ENCODE measurements at places on chromosomes 11 and 22.
A peak's percentile ranks its signal among the peaks of the same experiment; 100 is the strongest.

GRCh38 chr22:42074132-42074811 is at the start of gene PHETA2:
Gene PHETA2, plus strand, starts transcription at chr22:42074248. Its CDS starts 3,046 bp downstream, at chr22:42077294.
- peak; percentile 46 for DNase-seq

DNA sequence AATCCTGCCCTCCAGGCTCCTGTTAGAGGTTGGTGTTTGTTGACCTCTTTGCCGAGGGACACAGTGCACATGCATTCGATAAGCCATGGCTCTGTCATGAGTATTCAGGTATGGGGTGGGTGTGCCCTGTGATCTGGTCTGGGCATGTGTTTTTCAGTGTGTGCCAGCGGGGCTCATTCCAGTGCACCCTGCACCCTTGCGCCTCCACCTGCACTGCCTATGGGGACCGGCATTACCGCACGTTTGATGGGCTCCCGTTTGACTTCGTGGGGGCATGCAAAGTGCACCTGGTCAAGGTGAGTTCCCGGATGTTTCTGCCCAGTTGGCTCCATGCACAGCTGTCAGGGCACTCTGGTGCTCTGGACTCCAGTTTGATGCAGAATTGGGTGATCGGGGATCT is 44.2 kb downstream of the OTOG start:
- DNase-seq = peak; percentile 6

- DNase-seq = peak; percentile 78
Measured at GRCh38 chr11:859394-860131, 16.9 kb downstream of the TSPAN4 start.

GRCh38 chr11:98411777-98412176 is 609.0 kb upstream of the CNTN5 start:
- DNase-seq = no peak

DNA sequence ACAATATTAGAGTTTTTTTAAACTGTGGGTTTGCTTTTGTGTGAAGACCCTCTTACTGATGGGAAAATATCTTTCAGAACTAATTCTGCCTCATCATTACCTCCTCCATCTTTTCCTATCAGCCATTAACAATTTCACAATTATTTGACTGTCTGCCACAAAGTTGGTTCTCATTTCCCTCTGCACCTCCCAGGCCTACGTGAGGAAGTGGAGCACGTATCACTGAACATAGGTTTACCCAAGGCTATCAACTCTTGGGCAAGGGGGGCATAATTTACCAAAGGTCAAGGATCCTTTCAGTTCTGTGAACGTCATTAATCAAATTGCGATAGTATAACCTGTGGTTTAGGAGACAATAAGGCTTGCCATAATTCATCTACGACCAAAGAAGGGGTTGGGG is 60.0 kb downstream of the LIF start:
- DNase-seq = no peak

GRCh38 chr22:27110665-27111451 is 453.5 kb downstream of the MIAT start:
- no peak for DNase-seq

- DNase-seq = peak; percentile 41
Measured at GRCh38 chr11:27158456-27159334, 118.1 kb downstream of the BBOX1 start.

- DNase-seq = no peak
Measured at GRCh38 chr11:73907191-73907590, 30.4 kb downstream of the PAAF1 start.

- no peak for DNase-seq
Measured at GRCh38 chr11:26704249-26704648, 17.6 kb downstream of the SLC5A12 start.

GRCh38 chr11:74577624-74578396 is 14.6 kb upstream of the POLD3 start:
- DNase-seq = no peak

DNA sequence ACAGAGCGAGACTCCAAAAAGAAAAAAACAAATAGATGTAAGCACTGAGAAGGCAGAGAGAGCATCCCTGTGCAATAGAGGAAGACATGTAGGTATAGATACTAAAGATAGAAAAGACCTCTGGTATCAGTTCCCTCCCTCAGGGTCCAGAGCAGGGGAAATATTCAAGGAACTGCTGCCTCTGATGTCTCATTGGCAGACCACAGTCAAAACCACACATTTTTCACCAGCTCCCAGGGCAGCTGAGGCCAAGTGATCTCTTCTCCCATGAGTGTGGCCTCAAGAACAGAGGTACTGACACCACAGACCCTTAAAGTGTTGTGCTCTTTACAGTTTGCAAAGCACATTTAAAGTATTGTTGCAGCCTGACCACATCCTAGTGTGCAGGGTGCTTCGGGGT is 288.5 kb downstream of the NTM start:
- DNase-seq = no peak

DNA sequence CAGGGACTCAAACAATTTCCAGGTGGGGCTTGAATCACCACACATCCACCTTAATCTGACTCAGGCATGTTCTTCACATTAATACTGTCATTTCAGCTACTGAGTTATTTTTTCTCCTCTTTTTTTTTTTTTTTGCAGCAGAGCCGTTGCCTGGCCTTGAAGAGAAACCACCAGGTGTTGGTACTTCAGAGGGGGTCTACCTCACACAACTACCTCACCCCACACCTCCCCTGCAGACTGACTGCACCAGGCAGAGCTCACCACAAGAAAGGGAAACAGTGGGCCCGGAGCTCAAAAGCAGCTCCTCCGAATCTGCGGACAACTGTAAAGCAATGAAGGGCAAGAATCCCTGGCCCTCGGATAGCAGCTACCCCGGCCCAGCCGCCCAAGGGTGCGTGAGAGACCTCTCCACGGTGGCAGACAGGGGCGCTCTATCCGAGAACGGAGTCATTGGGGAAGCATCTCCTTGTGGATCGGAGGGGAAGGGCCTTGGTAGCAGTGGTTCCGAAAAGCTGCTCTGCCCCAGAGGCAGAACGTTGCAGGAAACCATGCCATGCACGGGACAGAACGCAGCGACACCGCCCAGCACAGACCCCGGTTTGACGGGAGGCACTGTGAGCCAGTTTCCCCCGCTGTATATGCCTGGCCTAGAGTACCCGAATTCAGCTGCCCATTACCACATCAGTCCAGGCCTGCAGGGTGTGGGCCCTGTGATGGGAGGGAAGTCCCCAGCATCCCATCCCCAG is 15.1 kb upstream of the SLC25A18 start:
- DNase-seq = no peak

- no peak for DNase-seq
Measured at GRCh38 chr11:75264356-75264755, 23.8 kb downstream of the TPBGL start.

DNA sequence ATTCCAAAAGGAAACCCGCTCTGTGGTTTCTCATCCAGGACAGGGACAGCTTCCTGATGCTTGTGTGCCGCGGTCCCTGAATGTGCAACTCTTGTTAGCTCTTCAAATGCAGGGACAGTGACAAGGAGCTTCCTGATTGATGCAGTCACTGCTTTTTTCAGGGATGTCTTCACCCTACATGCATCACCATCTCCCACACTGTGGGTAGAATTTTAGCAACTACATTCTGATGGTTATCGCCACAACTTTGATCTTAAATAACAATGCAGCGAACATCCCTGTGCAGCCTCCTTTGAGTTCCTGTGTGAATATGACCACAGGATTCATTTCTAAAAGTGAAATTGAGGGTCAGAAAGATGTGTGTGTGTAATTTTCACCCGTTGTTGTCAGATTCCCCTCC is 115.0 kb downstream of the GGTLC2 start:
- no peak for DNase-seq

DNA sequence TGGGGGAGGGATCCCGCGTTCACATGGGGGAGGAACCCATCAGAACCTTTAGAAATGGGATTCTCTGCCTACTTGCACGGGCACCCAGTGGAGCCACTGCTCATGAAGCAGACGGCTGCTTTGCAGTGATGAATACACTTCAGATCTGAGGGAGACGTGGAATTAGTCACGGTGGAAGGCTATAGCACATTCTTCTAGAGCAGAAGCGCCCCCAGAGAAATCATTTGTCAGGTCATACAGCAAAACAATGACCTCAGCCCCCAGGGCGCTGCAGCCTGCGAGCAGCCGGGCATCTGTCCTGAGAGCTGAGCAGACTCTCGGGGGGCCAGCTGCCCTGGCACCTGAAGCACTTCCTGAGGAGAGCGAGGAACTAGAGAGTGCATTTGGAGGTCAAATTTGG is 12.7 kb downstream of the TP53AIP1 start:
- no peak for DNase-seq

DNA sequence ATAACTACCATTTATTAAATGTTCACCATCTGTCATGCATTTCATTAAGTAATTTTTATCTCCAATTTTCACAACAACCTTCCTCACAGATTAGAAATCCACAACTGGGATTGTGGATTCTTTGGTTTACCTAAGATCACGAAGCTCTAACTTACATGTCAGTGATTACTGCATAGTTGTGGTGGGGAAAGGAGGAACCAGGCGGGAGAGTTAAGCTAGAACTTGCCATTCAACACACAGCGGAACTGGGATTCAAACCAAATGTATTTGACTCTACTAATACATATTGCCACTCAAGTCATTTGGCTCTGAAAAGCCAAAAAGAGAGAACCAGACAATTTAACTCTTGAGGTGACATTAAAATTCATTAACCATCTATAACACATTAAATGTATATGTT is 10.4 kb upstream of the LAYN start:
- no peak for DNase-seq

- no peak for DNase-seq
Measured at GRCh38 chr11:114319716-114320328, 23.6 kb downstream of the NNMT start.

GRCh38 chr22:21865041-21865440 is 2.4 kb downstream of the MAPK1 start:
- no peak for DNase-seq

DNA sequence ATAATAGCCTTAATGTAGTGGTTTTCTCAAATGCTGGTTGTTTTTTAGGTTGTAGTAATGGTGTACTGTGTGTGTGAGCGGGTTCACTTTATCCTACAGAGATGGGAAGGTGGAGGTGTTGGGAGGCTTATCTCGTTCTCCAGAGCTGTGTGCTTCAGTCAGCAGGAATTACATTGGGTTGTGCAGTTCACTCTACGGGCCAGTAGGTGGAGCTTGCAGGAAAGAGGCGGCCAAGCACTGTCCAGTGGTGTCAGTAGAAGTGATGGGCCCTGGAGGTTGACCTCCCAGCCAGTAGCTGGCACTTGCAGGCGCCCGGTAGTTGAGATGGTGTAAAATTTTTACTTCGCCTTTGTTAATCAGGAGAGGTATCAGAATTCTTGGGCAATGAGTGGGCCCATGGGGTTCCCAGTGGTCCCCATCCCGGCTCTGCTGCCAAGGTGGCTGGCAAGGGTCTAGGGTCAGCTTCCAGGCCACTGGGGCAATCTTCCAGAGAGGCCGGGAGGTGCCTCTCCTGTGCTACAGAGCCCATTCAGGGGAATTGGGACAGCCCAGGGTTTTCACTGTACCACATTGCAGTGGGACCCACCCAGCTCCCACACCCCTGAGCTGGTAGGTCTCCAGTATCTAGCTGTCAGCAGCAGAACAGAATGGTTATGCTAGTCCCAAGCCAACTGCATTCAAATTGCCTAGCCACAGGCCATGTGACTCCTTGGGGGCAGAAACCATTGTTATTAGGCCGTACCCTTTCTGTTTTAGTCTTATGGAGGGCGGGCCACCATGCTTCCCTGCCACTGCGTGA is 43.9 kb downstream of the BIRC2 start:
- DNase-seq = peak; percentile 71

DNA sequence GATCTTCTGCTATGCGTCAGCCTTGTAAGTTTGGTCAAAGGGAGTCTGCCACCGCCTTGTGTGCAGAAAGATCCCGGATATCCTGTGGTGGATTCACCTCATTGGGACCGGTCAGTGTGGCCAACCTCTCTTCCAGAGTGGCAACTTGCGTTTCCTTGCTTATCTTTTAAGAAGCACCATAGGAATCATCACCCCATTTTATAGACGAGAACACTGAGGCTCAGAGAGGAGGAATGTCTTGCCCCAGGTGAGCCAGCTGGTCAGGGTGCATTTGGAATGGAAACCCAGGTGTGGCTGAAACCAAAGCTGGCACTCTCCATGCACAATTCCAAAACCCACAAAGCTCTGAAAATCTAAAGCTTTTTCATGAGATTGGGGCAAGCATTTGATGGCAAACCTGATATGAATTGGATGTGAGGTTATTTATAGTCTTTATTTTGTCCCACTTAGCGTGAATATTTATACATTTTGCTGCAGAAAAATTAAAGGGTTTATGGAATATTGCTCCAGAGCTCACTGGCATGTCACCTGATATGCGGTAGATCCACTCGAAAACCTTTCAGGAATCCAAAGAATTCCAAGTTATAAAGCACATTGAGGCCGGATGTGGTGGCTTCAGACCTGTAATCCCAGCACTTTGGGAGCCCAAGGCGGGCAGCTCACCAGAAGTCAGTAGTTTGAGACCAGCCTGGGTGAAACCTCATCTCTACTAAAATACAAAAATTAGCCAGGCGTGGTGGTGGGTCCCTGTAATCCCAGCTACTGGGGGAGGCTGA is 12.1 kb upstream of the EIF3D start:
- no peak for DNase-seq

- DNase-seq = peak; percentile 88
Measured at GRCh38 chr11:910589-911030, at the start of gene CHID1. Gene CHID1, minus strand, starts transcription at chr11:910810. Its CDS starts 5,994 bp downstream, at chr11:904816.

DNA sequence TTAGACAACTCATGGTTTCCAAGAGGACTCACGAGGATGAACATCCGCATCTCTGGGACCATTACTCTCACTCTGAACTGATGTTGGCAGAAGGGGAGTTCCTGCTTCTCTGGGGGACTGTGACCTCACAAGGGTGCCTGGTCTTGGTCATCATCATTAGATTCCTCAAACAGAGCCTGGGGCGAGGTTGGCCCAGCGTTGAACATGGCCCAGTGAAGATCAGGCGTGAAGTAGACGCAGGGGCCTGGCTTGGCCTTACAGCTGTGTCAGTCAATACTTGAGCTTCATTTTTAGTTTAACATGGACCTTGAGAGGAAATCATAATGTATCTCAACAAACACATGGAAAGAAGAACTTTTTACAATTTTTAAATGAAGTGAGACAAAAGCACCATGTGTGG is 617.1 kb downstream of the BRD1 start:
- DNase-seq = peak; percentile 23

GRCh38 chr22:30221121-30221992 is 25.2 kb downstream of the LIF start:
- DNase-seq = no peak

DNA sequence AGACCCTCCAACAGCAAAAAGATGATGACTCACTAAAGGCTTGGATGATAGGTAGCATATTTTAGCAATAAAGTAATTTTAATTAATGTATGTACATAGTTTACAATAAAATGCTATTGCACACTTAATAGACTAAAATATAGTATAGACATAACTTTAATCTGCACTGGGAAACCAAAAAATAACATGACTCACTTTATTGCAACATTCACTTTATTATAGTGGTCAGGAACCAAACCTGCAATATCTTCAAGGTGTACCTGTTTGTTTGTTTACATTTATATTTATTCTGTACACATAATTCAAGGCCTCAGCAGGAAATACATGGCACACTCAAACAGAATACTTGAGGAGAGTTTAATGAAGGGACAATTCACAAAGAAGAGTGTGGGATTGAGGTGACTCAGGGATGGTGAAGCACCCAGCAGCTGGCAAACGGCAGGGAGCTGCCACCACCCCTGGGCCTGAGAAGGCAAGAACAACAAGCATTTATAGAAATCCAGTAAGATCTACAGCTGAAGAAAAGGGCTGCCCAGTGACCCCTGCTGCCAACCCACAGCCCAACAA is 51.5 kb upstream of the POU2AF2 start:
- no peak for DNase-seq

GRCh38 chr22:33405194-33405593 is 347.0 kb upstream of the SYN3 start:
- no peak for DNase-seq

All from pancreas (tissue), 10 donors.